MM.1S (cell line): ENCODE measurements at places on chromosomes 6 and 20.

GRCh38 chr6:161444464-161444863 lies 170.6 kb upstream of the AGPAT4 start:
- no peak for DNase-seq

GRCh38 chr6:21816231-21816630 lies 222.7 kb downstream of the SOX4 start:
- DNase-seq = no peak

GRCh38 chr6:12010635-12011275 lies 1.4 kb upstream of the HIVEP1 start:
- DNase-seq = peak; percentile 46

- DNase-seq = no peak
Observed at GRCh38 chr6:12203001-12203400, 87.2 kb upstream of the EDN1 start.

DNA sequence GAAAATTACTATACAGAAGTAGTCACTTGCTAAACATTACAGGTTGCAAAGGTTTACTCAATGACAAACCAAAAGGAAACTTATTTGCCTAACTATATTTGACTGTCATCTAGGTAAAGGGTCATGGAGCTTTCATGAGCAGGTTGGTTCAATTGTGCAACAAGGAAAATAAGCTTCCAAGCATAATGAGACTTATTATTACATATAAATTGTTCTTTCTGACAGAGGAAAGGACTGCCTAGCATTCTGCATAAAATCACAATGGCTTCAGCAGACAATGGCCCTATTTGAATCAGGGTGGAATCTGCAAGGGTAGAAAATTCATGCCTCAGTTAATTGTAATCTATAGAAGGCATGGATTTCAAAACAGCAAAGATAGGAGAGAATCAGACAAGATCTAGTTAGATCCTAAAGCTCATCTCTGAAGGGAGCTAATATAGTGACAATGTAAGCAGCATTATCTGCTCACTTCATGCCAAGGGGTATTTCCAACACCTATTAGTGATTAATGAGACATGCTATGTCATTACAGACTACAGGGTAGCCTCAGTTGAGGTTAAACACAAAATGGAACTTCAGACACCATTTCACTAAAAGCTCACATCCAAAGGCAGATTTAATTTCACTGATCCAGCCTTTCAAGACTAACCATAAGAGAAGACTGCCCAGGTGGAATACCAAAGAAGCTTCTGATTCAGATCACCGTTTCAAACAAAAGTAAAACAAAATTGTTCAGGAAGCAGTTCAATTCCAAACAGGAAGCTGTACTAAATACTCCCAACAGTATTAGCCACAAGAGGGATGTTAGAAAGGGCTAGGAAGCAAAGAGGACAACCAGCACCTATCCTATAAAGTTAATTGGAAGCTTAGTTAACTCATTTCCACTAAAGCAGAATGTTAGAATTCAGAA lies 8.5 kb downstream of the STAU1 start:
- DNase-seq = no peak
